ENCODE measurements at places on chromosomes 1 and 21.

GRCh38 chr1:68506386-68506785 lies 9.5 kb upstream of the DEPDC1 start:
- no peak for DNase-seq

DNA sequence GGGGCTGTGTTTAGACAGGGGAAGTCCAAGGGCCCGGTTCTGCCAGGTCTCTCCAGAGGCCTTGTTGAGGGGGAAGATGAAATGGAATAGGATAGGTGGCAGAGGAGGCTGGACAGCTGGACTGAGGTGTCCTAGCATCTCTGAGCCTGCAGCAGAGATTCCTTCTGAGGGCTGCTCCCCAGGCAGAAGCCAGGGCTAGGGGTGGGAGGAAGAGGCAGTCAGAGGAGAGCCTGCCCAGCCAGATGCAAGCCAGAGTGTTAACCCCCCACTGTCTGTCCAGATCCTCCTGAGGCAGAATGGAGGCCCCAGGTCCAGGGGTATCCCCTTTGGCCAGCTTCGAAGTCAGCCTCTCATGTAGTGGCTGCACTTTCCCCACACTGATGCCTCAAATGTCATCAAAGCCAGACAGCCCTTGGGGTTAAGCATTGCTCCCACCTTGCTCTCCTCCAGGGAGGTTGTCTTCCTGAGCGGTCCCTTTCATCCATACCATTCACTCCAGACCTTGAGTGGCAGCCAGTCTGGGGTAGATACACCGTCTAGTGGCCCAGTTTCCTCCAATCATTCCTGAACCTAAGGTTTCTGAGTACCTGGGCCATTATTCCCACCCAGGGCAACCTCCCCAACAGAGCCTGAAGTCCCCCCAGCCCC lies 1.7 kb downstream of the CSF1 start:
- DNase-seq, result no peak

- no peak for DNase-seq
These were observed 33.2 kb downstream of the ZBTB40 start for GRCh38 chr1:22484706-22485345.

GRCh38 chr1:2789164-2789985 lies 12.1 kb downstream of the TTC34 start:
- DNase-seq, result no peak

DNA sequence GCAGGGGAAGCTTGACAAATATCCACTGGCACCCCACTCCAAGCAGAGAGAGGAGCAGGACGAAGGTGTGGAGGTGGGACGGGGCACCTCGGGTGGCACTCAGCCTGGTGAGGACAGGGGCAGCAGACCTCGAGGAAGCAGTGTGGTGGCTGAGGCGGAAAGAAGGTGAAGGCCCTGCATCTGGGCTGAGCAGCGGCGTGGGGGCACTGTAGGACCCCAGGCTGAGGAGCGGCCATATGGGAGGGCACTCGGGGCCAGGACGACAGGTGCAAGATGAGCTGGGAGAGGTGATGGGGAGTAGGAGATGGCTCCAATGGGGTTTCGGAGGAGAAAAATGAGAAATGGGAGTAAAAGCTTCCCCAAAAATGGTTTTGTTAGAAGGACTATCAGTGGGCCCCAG lies 224.9 kb downstream of the TRABD2B start:
- DNase-seq, result no peak

GRCh38 chr1:36625935-36626310 lies 143.2 kb upstream of the CSF3R start:
- DNase-seq, result no peak

Measured in NCI-H2081 treated with DMSO at 0.1 percent for 48 hours (cell line).